ENCODE measurements at places on chromosomes 4 and X.

DNA sequence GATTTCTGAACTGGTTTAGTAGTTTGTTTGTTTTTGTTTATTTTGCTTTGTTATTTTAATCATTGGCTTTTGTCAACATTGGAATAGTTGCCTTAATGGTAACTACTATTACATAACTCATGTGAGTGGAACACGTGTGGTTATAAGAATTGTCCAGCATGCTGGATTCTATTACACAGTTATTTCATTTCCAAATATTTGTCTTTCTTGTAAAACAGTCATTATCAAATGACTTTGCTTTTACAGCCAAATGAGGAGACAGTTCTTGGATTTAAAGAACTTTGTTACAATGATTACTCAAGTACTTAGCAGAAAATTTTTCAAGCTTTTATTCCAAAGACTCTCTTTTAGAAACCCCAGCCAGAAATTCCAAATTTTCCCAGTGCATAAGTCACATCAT, 516.1 kb upstream of the MAGEB2 start:
- DNase-seq = no peak

- DNase-seq = no peak
These were observed 14.6 kb downstream of the SMIM31 start for GRCh38 chr4:164768516-164768915.

DNA sequence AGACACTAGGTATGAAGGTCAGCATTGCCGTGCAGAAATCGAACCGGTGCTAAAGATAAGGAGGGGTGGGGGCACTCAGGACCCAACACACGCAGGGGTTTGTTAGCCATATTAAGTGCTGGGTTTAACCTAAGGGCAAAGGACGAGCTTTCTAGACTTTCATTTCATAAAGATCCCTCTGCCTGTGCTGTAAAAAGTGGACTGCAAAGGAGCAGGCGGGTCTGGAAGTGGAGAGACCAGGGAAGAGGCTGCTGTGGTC, 1.3 kb downstream of the CASP3 start:
- DNase-seq = no peak

GRCh38 chr4:34814266-34814665, 1430.0 kb downstream of the ARAP2 start:
- no peak for DNase-seq

DNA sequence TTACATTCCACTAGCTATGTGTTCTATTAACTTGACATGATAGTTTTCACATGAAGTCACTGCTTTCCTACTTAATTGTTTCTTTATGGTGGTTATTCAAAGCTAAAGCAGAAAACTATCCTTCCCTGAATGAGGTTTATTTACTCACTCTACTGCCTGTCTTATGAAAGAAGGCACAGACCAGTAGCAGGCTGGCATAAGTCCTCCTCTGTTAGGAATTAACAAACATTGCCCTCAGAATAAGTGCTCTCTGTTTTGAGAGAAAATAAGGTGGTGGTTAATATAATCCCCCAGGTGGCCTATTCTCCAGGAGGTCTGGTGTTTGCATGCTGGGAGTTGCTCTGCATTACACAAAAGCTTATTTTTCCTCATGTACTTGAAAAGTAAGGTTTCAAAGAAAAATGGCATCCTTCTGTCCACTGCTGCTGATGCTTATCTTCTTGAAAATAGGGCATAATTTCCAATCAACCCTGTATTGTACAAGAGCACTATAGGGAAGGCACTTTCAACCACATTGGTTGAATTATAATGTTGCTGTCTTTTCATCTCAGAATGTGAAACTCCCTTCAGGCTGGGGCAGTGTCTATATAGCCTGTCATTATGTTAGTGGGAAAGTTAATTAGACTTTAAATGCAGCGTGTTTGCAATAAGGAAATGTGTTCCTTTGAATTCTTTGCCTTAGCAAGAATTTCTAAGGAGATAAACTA, 119.7 kb upstream of the TBC1D9 start:
- no peak for DNase-seq

DNA sequence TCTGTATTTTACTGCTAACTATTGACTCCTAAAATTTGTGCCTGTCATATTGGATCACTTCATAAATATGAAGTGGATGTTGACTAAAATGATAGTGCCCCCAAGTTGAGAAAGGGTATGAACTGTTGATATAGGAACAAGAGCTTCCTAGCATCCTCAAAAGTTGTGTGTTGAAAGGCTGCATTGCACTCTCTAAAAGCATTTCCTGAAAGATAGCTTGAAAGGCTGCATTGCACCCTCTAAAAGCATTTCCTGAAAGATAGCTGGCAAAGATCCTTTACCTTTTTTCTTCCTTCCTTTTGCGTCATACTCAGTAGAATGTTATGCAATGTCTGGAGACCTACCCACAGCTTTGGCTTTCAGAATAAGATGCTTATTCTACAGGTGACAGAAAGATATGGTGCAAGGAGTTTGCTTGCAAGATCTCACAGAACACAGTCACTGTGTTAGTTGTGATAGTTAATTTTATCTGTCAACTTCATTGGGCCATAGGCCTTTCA, 274.6 kb upstream of the GALNTL6 start:
- DNase-seq = no peak

DNA sequence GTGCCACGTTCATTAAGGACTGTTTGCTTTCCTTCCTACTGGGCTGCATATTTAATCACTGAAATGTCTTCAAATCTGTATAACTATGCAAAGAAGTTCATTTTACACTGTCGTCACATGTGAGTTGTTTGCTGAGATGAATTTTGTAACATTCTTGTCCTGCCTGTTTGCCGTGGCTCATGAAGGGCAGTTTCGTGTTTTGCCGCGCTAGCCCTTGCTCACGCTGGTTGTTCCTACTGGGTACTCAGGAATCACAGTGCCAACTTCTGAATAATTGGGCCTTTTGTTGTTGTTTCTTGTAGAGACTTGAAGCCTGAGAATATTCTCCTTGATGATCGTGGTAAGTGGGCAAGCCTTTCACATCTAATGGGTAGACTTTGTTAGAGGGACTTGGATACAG, 52.2 kb downstream of the HTT-AS start:
- no peak for DNase-seq

- DNase-seq = no peak
These were observed 109.3 kb downstream of the AFF2 start for GRCh38 chrX:148609515-148610327.

- no peak for DNase-seq
These were observed 102.8 kb upstream of the MAOA start for GRCh38 chrX:43553257-43553656.

GRCh38 chr4:26140150-26140898, 180.5 kb upstream of the RBPJ start:
- DNase-seq = no peak

- no peak for DNase-seq
These were observed 77.2 kb downstream of the SH3KBP1 start for GRCh38 chrX:19810006-19810774.

DNA sequence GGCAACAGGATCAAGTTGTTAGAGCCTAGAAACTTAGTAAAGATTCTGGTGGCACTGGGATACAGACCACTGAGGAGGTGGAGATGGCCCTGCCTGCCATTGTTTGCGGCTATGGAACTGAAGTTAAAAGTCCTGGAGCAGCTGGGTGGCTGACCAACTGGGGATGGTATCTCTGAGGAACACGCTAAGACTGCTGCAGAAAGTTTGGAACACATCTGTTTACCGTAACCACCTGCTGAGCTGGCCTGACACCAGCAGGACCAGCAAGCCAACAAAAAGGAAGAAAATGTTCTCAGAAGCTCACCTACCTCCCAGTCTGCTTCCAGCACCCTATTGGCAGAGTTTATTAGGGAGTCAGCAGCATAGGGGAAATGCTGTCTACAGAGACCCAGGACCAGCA, 17.4 kb upstream of the PACRGL start:
- no peak for DNase-seq

- DNase-seq = no peak
These were observed 5.4 kb downstream of the CTBP1 start for GRCh38 chr4:1243451-1244080.

- DNase-seq = no peak
These were observed 164.3 kb downstream of the STPG2 start for GRCh38 chr4:97978791-97979488.

- DNase-seq = no peak
These were observed 128.5 kb downstream of the BCOR start for GRCh38 chrX:39969099-39969818.

GRCh38 chr4:116530048-116530447, 555.3 kb downstream of the TRAM1L1 start:
- DNase-seq = no peak

- DNase-seq = no peak
These were observed 502.9 kb upstream of the SLIT2 start for GRCh38 chr4:19748519-19749479.

- no peak for DNase-seq
These were observed 8.0 kb downstream of the OFD1 start for GRCh38 chrX:13742397-13743176.

DNA sequence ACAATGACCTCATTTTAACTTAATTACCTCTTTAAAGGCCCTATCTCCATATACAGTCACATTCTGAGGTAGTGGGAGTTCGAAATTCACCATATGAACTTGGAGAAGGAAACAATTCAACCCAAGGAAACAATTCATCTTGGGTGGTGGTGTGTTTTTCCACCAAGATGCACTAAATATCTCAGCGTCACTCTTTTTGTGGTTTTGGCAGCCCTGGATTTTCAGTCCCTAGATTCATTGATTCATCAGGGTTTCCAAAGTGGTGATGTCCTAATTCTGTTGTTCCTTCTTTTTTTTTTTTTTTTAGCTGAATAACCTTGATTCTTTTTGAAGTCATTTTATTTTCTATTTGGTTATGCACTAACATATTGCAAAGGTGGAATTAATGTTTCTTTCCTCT, 162.6 kb upstream of the RAPGEF2 start:
- DNase-seq = no peak

DNA sequence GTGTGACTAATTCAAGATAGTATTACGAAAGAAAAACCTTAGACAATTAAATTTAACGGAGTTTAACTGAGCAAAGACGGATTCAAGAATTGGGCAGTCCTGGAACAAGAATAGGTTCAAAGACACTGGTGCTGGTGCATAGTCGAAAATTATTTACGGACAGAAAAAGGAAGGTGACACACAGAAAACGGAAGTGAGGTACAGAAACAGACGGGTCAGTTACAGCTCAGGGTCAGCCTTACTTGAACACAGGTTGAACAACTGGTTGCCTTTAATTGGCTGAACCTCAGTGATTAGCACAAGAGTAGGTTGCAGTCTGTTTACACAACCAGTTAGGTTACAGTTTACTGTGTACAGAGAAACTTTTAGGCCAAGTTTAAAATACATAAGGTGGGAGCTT, 31.5 kb downstream of the KLHL8 start:
- DNase-seq = no peak

DNA sequence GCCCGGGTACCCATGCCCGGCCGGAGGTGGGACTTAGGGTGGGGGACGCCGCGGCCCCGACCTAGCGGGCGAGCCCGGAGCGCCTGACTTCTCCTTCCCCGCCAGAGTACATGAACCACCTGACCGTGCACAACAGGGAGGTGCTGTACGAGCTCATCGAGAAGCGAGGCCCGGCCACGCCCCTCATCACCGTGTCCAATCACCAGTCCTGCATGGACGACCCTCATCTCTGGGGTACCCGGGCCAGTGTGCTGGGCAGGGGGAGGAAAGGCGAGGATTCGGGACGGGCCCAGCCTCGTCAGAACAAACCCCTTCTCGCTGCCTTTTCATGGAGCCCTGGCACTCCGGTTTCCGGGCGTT, 622 bp downstream of the TAFAZZIN start:
- no peak for DNase-seq

DNA sequence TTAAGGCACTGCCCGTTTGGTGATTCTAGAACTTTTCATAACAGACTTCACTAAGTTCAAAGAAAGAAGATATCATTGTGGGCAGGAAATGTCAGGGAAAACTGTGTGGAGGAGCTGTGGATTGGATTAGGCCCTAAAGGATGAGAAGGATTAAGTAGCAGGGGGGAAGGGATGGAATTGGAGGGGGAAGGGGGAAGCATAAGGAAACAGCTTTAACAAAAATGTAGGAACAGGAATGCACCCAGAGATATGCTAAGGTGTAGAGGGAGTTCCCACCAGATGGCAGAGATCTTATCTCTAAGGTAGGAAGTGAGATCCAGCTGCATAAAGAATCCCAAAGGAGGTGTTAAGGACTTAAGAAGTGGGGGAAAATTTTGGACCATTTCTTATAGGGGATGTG, 114.5 kb downstream of the LARP7 start:
- DNase-seq = no peak

GRCh38 chr4:78299565-78299972, 242.4 kb downstream of the FRAS1 start:
- no peak for DNase-seq

GRCh38 chr4:80425124-80426100, 89.9 kb downstream of the CFAP299 start:
- DNase-seq = no peak

DNA sequence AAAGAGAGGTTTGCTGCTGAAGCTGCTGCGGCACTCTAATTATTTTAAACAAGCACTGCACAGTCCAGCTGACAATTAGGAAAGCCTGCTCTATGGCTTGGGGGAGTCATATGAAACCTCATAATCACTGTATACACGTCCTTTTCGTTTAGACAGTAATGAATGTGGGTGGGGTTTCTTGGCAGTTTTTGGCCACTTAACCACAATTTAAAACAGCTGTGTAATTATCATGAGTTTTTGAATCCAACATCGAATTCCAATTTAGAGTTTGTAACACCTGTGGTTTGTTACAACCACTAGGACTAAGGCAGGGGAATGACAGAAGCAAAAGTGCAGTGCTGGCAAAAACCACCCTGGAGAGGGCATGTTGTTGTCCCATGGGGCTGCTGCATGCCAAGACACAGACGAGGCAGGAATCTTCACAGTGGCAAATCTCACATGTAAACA, 99.5 kb downstream of the CXXC4 start:
- no peak for DNase-seq

- DNase-seq = no peak
These were observed 7.2 kb upstream of the CPLX1 start for GRCh38 chr4:833156-833555.

GRCh38 chr4:38842994-38843393, 13.6 kb downstream of the TLR6 start:
- no peak for DNase-seq

DNA sequence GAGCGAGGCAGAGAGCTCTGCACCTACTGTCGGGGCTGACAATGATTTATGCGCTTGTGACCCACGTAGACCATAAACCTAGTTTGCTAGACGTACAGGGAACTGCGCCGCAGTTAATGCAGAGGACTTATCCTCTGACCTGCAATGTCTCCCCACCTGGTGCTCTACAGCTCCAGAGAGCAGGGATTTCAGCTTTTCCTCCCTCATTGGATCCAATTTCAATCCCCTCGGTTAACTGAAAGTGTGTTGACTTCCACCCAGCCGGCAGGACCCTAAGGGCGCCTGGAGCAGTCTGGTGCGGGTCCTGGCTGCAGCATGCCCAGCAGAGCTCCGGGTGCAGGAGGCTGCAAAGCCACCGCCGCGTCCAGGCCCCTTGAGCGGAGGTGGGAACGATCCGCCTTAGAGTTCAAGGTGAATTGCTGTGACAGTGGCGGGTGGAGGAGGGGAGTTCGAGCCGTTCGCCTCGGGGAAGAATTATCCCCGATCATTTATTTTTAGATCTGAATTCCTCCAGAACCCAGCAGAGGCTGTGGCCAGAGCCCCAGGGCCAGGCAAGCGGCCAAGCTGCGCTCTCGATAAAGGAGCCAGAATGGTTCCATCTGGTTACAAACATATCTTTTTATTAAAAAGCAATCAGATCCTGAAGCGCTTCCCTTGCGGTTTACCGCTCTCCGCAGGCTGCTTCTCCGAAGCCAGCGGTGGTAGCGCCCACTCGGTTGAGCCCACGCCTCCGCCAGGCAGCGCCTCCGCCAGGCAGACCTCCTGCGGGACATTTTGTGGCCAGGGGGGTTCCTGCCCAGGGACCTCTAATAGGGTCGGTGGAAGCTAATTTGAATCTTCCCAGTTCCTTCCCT, 66.0 kb downstream of the FBXO8 start:
- DNase-seq = peak; percentile 4
